ENCODE measurements at places on chromosomes 3 and 15.

GRCh38 chr3:45575386-45575923, 19.1 kb upstream of the LIMD1 start:
- no peak for DNase-seq

- no peak for DNase-seq
Observed at GRCh38 chr3:141921316-141921715, 44.9 kb downstream of the ATP1B3 start.

DNA sequence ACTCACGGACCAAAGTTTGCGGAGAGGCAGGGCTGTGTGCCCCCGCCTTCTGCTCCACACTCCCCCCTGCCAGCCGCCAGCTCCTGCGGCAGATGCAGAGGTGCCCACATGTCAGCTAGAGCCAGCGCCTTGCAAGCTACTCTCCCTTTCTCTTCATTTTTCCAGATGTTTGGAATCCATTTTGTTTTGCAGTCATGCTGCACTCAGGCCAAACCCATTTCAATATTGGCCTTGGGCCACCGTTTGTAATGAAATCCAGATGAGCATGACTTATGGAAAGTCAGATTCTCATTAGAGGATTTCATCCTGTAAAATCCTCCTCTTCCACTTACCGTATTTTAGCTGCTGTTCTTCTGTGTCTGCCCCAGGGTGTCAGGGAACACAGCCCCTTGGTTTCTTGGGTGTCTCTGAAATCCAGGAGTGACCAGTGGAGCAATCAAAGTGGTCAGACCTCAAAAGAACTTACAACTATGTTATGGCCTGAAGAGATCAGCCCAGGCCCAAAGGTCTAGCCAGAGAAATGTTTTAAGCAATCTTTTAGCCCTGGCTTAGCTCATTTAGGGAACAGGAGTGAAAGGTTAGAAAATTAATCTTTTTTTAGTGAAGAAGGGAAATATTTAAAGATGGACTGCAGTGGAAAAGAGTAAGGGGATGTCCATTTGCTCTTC, 65.8 kb downstream of the AAGAB start:
- peak; percentile 19 for DNase-seq

DNA sequence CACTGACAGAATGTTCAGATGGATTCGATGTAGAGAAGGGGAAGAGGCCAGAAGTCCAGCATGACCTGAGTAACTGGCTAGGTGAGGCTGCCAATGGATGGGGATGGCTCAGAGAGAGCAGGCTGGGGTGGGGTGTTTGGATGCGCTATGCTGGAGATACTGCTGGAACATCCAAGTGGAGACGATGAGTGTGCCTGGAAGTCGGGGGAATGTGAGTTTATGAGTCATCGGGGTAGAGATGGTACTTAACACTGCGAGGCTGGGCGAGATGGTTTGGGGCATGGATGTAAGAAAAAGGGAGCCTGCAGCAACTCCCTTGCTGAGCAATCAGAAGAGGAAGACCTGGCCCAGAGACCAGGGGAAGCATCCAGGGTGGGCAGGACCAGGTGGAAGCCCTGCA, 180.7 kb downstream of the SLCO3A1 start:
- no peak for DNase-seq

DNA sequence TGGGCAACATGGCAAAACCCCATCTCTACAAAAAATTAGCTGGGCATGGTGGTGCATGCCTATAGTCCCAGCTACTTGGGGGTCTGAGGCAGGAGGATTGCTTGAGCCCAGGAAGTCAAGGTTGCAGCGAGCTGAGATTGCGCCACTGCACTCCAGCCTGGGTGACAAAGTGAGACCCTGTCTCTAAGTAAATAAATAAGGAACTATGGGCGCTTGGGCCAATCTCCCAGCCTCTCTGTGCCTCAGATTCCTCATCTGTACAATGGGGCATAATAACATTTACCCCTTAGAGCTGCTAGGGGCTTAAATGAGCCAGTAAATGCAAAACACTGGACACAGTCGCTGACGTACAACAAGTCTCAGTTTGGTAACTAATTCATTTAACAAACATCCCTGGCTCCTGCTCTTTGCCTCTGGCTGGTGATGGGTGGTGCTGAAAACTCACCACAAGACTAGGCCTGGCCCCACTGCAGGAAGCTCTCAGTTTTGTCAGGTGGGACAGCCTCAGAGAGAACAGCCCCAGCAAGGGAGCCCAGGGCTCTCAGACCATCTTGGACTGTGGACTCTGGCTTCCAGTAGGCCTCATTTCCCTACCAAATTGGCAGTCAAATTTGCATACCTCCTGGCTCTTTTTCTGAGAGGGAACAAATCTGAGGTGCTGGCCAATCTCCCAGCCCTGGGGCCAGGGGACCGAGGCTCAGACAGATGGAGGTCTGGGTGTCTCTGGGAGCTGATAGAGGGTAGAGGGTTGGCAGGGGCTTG, 6.4 kb upstream of the TBC1D2B start:
- DNase-seq = no peak

DNA sequence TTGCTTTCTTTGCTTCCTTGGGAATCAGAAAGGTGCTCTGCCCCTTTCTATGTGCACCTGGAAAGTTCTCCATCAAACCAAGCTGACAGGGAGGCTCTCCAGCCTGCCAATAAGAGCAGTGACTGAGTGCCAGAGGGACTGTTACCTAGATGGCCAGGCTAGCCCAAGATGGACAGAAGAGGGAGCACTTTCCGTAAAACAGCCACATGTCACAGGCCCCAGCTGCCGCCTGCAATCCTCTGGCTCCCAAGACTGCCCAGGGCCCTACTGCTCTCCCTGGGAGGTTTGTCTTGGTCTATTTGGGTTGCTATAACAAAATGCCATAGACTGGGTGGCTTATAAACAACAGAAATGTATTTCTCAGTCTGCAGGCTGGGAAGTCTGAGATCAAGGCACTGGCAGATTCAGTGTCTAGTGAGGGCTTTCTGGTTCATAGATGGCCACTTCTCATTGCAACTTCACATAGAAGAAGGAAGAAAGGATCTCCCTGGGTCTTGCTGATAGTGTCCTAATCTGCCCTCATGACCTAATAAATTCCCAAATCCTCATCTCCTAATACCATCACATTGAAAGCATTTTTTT, 72.3 kb downstream of the TAMM41 start:
- no peak for DNase-seq
